ENCODE measurements at places on chromosomes 16 and 17. TPM values are rescaled to one million over a fixed set of nuclear protein-coding genes. Genes with fewer than 3 reads are reported as not detected.

Gene PIGL
- 14.8 TPM for total RNA-seq

Gene TP53TG3B
- 0.18 TPM for total RNA-seq

Gene EPX
- total RNA-seq = not detected

Gene SOX15
- 0.33 TPM for total RNA-seq

Gene CDRT15
- not detected for total RNA-seq

Gene CSH2
- not detected for total RNA-seq

Gene HS3ST3B1
- 0.59 TPM for total RNA-seq

Gene RCVRN
- total RNA-seq = not detected

- no peak for DNase-seq
Observed at GRCh38 chr17:72635034-72635635, 457.4 kb downstream of the SLC39A11 start.

GRCh38 chr16:71826533-71827017, 17.9 kb upstream of the AP1G1 start:
- no peak for DNase-seq

GRCh38 chr17:51154176-51154575, 817 bp downstream of the NME1 start:
- no peak for DNase-seq

DNA sequence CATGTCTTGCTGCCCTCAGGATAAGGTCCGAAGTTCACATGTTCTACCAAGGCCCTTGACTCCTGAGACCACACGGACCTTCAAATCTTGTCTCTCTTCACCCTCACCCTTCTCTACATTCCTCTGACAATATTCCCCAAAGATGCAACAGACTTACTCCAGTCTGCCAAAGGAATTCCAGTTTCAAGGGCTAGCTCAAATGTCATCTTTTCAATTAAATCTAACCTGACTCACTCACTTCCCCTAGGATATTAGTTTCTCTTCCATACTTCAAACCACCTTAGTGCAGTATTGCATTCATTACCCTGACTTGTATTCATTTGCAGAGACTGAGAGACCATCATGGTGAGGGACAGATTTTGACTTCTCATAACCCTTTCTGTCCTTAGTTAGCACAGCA, 59.6 kb upstream of the ADCY9 start:
- DNase-seq = no peak

DNA sequence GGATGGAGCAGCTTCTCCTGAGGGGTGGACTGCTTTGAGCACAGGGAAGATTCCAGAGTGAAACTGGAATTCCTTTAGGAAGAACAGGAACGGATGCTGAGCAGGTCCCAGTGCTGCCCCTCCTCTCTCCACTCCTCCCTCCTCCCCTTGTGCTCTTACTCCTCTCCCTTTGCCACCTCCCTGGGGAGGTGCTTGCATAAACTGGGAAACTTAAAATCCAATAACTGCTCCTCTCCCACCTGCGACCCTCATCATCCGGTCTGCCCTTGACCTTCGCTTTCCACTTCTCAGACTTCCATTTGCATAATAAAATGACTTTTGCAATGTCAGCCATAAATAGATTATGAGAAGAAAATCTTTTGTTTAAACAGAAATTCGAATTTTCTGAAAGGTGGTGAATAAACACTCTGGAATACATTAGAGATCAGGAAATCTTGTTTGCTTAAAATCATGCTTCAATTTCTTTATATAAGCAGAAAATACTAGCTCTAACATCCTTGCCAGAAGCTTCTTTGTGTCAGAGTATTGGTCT, 23.7 kb downstream of the HSBP1 start:
- DNase-seq = no peak

DNA sequence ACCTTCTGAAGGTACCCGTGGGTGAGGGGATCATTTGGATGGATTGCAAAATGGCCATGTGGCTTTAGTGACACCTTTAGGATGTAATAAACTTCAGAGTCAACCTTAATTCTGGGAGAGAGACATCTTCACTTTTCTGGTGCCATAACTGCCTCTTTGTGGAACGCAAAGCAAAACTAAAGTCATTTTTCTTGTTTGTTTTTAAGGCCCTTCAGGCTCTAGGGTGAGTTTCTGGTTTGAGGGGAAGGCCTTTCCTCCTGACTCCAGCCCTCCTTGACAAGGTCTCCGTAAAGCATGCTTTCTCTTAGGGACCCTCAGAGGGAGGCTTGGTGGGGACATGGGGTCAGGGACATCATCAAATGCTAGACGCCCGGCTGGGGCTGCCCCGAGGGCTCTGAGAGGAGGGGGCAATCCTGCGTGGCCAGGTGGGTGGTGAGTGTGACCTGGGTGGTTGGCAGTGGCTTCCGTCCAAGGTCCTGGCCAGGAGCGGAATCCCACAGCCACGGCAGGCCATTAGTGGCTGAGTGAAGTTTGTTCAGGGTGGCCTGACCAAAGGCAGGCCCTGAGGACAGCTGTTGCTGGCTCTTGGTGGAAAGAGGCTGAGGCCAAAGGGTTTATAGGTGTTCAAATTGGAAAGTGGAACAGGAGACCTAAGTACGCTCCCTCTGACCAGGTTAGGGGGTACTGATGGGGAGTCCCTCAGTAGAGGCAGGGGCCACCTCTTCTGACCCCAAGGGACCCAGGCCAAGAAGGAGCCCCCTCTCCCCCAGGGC, 112.2 kb downstream of the METRNL start:
- no peak for DNase-seq

DNA sequence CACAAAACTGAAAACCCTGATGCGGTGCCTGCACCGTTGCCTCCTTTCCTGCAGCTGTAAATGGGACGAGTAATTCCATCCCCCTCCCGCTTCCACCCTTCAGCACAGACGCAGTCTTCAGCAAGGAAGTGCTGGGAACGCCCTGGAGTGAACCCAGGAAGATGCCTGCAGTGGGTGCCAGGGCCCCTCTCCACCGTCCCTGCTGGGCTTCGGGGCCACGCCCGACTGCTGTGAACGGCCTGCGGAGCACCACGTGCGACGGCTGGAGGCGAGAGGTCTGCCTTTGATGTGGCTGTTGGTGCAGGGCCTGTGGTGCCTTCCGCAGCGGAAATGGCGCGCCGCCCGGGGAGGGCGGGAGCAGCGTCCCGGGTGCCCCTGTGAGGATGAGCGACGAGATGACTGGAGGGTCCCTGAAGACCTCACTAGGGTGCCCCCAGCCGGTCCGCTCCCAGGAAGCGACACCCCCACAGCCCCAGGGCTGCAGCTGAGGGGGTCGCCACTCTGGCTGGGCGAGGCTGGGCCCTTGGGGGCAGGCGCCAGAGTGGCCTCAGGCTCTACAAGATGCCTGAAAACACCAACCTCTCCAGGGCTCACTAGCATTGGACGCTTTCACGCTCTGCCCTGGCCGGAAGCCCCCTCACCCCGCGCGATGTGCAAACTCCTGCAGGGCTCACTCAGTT, 749 bp upstream of the MC1R start:
- no peak for DNase-seq

GRCh38 chr17:8728251-8728938, 16.2 kb downstream of the CCDC42 start:
- DNase-seq = no peak

DNA sequence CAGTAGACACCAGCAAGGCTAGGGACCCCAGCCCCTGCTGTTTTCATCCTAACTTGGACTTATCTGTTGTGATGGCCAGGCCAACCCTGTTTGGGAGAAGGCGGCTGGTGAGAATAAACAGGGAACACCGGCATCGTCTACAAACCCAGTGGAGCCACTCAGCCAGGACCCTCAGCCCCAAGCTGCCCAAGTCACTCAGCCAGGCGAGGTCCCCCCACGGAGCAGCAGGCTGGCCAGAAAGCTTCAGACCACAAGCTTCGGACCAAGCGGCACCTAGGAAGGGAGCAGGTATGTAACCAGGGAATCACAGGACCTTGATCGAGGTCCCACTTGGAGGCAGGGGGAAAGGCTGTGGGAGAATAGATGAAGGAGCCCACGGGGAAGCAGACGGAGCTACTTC, 23.4 kb downstream of the RBFOX3 start:
- DNase-seq = no peak

GRCh38 chr17:34177642-34178041, 77.4 kb upstream of the CCL2 start:
- no peak for DNase-seq

- DNase-seq = no peak
Observed at GRCh38 chr16:3974751-3975150, 94.2 kb upstream of the CREBBP start.

GRCh38 chr17:74822335-74822938, 37.2 kb downstream of the GRIN2C start:
- DNase-seq = no peak

DNA sequence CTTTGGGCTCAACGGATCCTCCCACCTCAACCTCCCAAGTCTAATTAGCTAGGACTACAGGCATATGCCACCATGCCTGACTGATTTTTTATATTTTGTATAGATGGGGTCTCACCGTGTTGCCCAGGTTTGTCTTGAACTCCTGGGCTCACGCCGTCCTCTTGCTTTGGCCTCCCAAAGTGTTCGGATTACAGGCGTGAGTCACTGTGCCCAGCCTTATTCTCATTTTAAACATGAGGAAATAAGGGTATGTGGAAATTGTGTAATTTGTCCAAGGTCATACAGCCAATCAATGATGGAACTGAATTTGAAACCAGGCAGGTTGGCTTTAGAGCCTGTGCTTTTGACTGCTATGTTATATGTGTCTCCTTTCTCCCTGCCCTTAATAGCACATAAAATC, 27.4 kb upstream of the AQP8 start:
- DNase-seq = no peak

DNA sequence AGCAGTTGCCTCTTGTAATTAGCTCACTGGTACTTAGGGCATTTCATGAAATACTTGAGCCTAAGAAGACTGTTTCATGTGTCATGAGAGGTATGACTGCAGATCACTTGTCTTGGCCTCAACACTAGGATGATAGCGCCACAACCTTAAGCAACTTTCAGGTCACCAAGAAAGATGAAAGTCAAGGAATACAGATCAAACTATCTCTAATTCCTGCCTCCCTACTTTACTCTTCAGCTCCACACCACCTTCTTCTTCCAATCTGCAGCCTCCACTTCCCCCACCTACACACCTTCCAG, 28.0 kb downstream of the GNA13 start:
- no peak for DNase-seq

- DNase-seq = no peak
Observed at GRCh38 chr16:66857437-66857836, 13.2 kb downstream of the CA7 start.

GRCh38 chr17:34670618-34671017, 91.2 kb downstream of the TMEM132E start:
- no peak for DNase-seq

DNA sequence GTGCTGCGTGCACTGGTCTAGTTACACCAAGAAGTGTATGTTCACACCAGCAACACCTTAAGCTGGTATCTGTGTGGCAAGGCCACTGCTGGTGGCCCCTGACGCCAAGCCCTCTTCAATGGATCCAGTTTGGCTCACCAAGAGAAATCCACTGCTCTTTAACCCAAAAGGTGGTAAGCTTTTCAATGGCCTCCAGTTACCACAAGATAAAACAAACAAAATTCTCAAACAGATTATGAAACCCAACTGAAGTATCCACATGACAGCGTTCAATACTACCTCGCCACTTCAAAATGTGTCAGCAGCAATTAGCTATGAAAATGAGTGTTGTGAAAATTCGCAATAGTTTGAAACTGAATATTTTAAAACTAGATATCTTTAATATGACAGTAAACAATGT, 96.5 kb upstream of the AKTIP start:
- DNase-seq = no peak

DNA sequence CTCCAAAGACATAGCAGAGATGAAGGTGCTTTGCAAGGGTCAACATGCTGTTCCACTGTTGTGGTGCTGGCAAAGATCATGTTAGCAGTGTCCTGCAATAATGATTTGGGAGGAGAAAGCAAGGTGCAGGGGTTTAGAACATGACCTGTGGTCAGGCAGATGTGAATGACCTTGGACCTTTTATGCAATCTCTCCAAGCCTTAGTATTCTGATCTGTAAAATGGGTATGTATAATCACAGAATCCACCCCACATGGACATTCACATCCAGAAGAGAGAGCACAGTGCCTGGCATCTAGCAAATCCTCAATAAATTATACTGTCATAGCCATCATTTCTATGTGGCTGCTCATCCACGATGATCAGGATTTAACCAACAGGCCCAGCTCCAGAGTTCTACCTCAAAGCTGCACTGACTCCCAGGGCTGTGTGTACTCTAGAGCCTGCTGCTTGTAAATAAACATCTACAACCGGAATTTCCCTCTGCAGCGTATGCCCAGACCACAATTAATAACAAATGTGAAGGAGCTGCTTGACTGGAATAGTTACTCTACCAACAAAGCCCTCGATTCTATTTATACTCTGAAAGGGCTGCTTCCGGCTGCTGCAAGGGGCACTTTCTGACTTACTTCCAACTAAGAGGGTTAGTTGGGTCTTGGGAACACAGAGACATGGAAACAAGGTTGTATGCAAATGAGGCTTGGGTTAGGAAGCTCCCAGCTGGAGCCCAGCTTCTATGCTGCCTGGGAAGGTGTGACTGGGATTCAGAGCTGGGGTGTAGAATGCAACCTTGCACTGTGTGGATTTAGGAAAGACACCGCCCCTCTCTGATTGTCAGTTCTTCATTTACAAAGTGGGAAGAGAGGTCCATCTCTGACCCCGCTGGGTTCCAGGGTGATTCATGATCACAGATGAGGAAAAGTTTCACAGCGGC, 265.2 kb downstream of the XYLT1 start:
- DNase-seq = no peak

DNA sequence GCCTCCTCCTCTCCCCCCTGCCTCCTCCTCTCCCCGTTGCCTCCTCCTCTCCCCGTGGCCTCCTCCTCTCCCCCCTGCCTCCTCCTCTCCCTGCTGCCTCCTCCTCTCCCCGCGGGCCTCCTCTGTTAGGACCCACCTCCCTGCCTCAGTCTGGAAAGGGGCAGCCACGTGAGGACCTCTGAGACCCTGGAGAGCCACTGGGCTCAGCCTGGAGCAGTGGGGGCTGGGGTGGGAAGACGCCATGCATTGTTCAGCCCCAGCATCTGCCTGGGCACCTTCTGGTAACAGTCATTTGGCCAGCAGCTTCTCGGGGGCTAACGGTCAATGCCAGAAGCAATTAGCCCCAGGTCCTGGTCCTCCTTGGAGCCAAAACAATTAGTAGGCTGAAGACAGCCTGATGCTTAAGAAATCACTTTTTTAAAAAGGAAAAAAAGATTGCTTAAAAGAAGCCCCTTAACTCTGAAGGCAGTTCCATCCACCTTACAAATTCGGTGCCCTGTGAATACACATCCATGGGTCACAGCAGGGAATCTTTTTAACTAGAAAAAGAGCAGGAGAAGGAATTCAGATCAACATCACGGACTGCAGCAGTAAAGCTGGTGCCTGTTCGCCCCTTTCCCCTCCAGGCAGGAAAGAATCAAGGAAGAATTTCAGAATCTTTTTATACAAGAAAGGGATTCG, 29.8 kb downstream of the NXN start:
- DNase-seq = no peak
